ENCODE measurements at places on chromosomes 1 and 21. TPM values are rescaled to one million over a fixed set of nuclear protein-coding genes. Genes with fewer than 3 reads are reported as not detected.
A peak's percentile ranks its signal among the peaks of the same experiment; 100 is the strongest.

Gene MRPL9
- total RNA-seq, result 98.9 TPM

Gene BGLAP
- total RNA-seq, result 1.5 TPM

Gene AJAP1
- total RNA-seq, result not detected

Gene RHCE
- total RNA-seq, result 0.50 TPM

Gene PLA2G2D
- not detected for total RNA-seq

Gene RSPO1
- total RNA-seq, result not detected

Gene DBT
- total RNA-seq, result 12.1 TPM

Gene PLA2G2C
- total RNA-seq, result 0.40 TPM

Gene ORC1
- 28.3 TPM for total RNA-seq

Gene TLR5
- total RNA-seq, result 0.23 TPM

Gene LCE6A
- not detected for total RNA-seq

Gene CLIC6
- total RNA-seq, result not detected

Gene OR2AK2
- total RNA-seq, result not detected

Gene BROX
- total RNA-seq, result 56.7 TPM

Gene PRRX1
- not detected for total RNA-seq

- peaks cover 1% of the 10 kb centered on the region for H3K36me3 ChIP-seq
- no peak overlapping the region for H3K4me3 ChIP-seq
- no peak for DNase-seq
- peaks cover 2% of the 10 kb centered on the region for H3K4me1 ChIP-seq
- H3K27ac ChIP-seq, result no peak overlapping the region
Measured at GRCh38 chr1:44225761-44226160, 12.5 kb downstream of the DMAP1 start.

GRCh38 chr1:2611621-2612437, 21.0 kb downstream of the MMEL1 start:
- DNase-seq, result no peak
- H3K4me3 ChIP-seq, result no peak overlapping the region
- H3K27me3 ChIP-seq, result peaks cover 3% of the 10 kb centered on the region
- H3K36me3 ChIP-seq, result peaks cover 4% of the 10 kb centered on the region

DNA sequence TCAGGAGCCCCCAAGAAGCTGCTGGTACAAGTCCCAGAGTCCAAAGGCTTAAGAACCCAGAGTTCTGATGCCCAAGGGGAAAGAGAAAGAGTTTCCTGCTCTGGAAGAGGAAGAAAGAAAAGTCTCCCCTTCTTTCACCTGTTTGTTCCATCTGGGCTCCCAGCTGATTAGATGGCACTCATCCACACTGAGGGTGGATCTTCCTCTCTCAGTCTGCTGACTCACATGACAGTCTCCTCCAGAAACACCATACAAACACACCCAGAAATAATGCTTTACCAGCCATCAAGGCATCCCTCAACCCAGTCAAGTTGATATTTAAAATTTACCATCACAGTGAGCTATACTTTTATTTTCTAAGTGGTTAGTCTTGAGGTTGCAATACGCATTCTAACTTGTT, 257.9 kb downstream of the PAPPA2 start:
- no peak for DNase-seq
- no peak overlapping the region for H3K4me3 ChIP-seq
- no peaks in the 10 kb centered on the region for H3K36me3 ChIP-seq

DNA sequence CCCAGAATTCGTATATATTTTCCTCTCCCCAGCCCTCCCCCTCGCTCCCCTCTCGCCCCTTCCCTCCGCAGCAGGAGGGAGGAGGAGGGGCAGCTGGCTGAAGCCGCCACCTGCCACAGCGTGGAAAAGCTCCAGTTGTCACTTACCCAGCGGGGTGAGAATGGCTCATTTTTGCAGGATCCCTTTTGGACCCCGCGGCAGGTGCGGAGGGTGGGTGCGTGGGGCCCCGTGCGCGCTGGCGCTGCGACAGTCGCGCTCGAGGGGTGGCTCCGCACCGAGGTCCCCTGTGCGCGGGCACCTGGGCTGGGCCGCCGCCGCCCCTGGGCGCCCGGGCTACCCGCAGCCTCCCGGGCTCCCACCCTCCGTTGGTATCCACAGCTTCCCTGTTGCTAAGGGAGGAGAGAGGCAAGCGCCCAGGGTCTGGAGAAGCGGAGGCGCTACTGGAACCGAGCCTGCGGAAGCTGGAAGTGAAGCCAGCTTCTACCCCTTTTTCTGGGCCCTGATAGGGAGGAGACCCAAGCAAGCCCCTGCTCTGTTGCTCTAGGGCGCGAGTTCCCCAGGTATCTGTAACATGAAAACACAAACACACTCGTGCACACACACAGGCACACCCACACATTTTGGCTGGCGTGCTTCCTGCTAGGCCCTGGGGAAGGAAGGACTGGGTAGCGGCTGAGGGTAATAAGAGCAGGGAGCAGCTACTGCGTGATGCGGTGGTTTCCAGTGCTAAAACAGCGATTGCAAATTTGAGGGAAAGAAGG, at the start of gene ERICH3:
TSS of gene ERICH3 (minus strand) at position 442 of the 761 bp plus-strand sequence. CDS start at position 169, 273 bp downstream.
- H3K4me1 ChIP-seq, result peaks cover 4% of the 10 kb centered on the region
- no peak for DNase-seq
- H3K27ac ChIP-seq, result no peak within 1 kb of the TSS

- no peaks in the 10 kb centered on the region for H3K36me3 ChIP-seq
- no peak overlapping the region for H3K27ac ChIP-seq
- H3K4me1 ChIP-seq, result no peaks in the 10 kb centered on the region
- DNase-seq, result no peak
- H3K4me3 ChIP-seq, result no peak overlapping the region
Measured at GRCh38 chr1:57696904-57697303, 273.0 kb upstream of the DAB1 start.

DNA sequence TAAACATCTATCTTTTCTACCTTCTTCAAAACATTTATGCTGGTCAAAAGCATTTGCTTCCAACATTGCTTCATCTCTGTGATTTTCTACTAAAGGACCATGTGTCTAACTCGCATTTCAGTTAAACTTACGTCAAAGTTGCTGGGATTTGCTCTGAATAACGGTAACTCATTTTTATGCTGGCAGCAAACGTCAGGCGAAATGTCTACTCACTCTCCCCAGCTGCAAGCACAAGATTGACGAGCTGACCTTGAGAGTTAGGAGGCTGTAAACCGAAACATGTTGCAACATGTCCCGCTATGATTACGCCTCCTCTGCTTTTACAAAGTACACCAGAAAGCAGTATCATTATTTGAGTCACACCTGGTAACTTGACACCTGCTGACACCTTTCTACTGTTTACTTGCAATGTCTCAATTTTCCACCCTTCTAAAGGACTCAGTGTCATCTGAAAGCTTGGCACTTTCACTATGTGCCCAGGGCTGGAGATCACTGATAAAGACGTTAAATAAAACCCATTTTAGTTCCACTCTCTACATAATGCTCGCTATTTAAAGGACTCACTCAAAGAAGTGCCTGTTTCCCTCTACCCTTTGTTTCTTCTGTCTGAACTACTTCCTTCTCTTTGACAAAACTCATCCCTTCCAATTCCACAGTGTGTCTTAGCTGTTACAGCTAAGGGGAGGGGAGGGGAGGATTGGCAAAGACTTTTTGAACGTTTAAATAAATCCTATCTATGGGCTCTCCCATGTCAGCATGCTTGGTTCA, 111.9 kb downstream of the PTPN14 start:
- H3K36me3 ChIP-seq, result no peaks in the 10 kb centered on the region
- H3K4me1 ChIP-seq, result peaks cover 50% of the 10 kb centered on the region
- H3K27ac ChIP-seq, result peak overlapping the region; percentile 83
- H3K27me3 ChIP-seq, result peaks cover 4% of the 10 kb centered on the region
- H3K4me3 ChIP-seq, result peak overlapping the region; percentile 64

DNA sequence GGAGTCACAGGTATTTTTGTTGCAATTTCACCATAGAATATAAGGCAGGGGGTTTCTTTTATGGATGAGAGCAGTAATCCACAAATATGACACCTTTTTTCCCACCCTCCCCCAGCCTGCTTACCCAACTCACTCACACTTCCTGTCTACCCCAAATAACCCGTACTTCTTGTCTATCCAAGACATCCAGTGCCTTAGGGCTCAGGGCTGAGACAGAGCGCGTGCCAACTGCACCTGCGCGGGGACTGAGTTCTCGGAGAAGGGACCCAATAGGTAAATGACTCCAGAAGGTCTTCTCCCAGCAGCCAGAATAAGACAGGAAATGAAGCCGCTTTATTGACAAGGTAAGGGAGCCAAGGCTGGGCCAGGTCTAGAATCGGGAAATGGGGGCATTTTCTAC, 369.1 kb downstream of the SIPA1L2 start:
- H3K27ac ChIP-seq, result no peak overlapping the region
- no peak for DNase-seq
- H3K4me1 ChIP-seq, result no peaks in the 10 kb centered on the region

GRCh38 chr1:22321917-22322316, 129.7 kb upstream of the ZBTB40 start:
- H3K4me3 ChIP-seq, result no peak overlapping the region
- no peak overlapping the region for H3K27ac ChIP-seq
- no peaks in the 10 kb centered on the region for H3K36me3 ChIP-seq
- H3K4me1 ChIP-seq, result no peaks in the 10 kb centered on the region

DNA sequence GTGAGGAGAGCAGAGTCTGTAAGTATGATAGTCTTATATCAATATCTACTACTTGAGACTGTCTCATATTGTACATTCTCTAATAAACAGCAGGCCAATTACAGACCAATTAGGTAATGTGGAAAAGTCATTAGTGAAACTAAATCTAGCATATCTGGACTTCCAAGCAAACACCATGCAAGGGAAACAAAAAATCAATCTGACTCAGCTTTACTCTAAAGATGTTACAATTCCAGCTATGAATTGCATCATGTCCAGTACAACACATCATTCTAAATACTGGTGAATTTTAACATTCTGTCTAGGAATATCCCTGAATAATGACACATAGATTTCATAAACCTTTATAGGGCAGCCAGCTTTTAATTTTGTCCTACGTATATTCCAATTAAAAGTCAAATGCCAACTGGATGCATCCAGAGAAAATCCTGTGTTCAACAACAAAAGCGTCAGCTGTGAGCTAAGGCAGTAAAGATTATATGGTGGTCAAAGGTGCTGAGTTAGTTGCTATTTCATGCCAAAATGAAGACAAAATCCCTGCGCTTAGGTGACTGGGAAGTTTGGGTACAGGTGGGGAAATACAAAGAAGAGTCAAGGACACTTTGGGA, 159.3 kb downstream of the TTLL7 start:
- H3K4me3 ChIP-seq, result no peak overlapping the region
- no peak for DNase-seq
- H3K27ac ChIP-seq, result no peak overlapping the region
- H3K36me3 ChIP-seq, result no peaks in the 10 kb centered on the region

DNA sequence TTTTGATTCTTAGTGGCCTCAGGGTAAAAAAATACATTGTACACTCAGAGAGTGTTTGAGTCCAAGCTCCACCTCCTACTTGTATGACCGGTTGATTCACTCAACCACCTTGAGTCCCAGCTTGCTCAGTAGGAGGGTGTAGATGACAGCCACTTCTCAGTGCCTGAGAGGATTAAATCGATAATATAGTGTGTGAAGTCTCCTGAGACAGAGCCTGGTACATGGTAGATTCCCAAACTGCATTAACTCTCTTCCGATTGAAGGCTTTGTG, 38.4 kb downstream of the NCMAP start:
- no peak overlapping the region for H3K4me3 ChIP-seq
- H3K27ac ChIP-seq, result no peak overlapping the region
- peaks cover 12% of the 10 kb centered on the region for H3K27me3 ChIP-seq
- no peaks in the 10 kb centered on the region for H3K36me3 ChIP-seq

- H3K27me3 ChIP-seq, result peaks cover 3% of the 10 kb centered on the region
- peak; percentile 73 for DNase-seq
- peaks cover 41% of the 10 kb centered on the region for H3K4me1 ChIP-seq
- no peaks in the 10 kb centered on the region for H3K36me3 ChIP-seq
- H3K4me3 ChIP-seq, result peak overlapping the region; percentile 44
Measured at GRCh38 chr1:200154069-200154767, 126.7 kb downstream of the NR5A2 start.

- no peaks in the 10 kb centered on the region for H3K36me3 ChIP-seq
- no peak overlapping the region for H3K27ac ChIP-seq
- no peaks in the 10 kb centered on the region for H3K27me3 ChIP-seq
- DNase-seq, result no peak
- no peak overlapping the region for H3K4me3 ChIP-seq
Measured at GRCh38 chr1:2969011-2969844, 52.0 kb upstream of the ACTRT2 start.

GRCh38 chr1:37037690-37038089, 3.4 kb upstream of the GRIK3 start:
- H3K4me1 ChIP-seq, result no peaks in the 10 kb centered on the region
- H3K27ac ChIP-seq, result no peak overlapping the region
- no peak overlapping the region for H3K4me3 ChIP-seq
- peaks cover 68% of the 10 kb centered on the region for H3K27me3 ChIP-seq
- no peaks in the 10 kb centered on the region for H3K36me3 ChIP-seq
- no peak for DNase-seq

DNA sequence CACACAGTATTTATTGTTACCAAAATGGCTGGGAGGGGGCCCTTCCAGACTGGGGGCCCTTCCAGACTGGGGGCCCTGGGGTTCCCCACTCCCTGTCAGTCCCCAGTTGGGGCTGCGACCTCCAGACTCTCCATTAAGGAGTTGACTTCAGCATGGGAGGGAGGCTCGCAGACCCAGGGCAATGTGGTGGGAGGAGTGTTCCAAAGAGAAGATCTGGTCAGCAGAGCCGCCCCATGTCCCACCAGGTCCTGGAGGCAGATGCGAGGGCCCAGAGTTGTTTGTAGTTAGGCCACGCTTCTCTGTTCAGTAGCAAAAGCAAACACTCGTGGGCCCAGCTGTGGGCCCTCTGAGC, 285.5 kb downstream of the LRRC40 start:
- H3K27me3 ChIP-seq, result no peaks in the 10 kb centered on the region
- no peak overlapping the region for H3K4me3 ChIP-seq
- DNase-seq, result no peak
- H3K27ac ChIP-seq, result no peak overlapping the region
- H3K4me1 ChIP-seq, result no peaks in the 10 kb centered on the region
- H3K36me3 ChIP-seq, result no peaks in the 10 kb centered on the region

DNA sequence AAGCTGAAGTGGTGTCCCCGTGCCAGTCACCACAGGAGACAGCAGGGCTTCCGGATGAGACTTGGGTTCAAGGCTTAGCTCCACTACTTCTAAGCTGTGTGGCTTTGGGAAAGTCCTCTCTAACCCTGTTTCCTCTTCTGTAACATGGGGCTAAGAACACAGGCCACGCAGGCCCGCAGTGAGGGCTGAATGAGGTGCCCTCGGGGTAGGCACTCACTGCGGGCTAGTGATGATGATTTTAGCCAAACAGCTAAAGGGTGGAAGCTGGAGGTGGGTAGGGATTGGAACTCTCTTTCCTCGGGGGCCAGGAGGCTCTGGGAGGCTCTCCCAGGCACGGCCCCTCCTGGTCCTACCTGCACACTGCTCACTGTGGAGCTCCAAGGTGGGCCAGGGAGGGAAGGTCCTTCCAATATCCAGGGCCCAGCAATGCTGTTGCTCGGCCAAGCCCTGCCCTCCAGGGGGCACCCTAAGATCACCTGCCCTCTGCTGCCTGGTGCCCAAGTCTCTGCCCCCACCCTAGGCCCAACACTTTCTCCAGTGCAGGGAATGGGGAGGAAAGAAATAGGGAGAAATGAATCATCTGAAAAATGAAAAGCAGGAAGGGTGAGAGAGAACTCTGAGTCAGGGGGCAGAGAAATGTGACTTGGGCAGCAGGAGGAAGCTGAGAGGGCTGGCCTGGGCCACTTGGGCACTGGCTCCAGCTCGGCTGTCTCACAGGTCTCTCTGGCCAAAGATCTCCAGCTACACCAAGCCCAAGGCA, 19.2 kb upstream of the EVA1B start:
- H3K27ac ChIP-seq, result peak overlapping the region; percentile 41
- no peaks in the 10 kb centered on the region for H3K27me3 ChIP-seq
- peak; percentile 57 for DNase-seq
